ENCODE measurements at places on chromosomes 6 and 20.

DNA sequence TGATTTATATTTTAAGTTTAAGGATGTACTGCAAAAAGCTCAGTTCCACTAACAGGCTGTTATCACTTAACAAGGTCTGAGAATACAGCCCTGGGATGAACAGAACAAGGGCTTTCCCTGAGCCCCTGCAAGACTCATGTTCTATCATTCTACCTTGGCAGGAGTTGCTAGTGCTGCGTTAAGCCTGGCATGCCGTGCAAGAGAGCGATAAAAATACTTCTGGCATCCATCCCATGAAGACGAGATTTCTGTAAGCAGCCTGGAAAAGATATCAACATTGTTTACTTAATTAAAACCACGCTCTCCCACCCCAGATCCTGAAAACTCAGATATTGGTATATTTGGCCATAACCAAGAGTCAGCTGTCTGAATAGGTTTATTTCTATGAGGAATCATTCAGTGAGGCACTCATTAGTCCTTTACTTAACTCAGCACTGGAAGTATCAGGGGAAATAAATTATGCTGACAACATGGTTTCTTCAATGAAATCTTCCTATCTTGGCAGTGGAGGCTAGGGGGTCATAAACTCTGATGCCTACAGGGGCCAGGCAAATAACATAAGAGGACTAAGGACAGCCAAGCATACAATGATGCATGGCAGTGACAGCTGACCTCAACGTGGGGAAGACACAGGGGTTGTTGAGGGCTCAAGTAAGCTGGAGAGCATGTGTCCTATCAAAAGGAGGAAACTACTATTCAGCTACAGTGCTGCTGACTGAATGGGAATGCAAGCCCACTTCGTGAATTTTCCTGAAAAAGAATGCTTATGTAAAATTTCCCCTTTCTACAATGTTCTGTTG lies 37.6 kb upstream of the LYRM2 start:
- DNase-seq = no peak

DNA sequence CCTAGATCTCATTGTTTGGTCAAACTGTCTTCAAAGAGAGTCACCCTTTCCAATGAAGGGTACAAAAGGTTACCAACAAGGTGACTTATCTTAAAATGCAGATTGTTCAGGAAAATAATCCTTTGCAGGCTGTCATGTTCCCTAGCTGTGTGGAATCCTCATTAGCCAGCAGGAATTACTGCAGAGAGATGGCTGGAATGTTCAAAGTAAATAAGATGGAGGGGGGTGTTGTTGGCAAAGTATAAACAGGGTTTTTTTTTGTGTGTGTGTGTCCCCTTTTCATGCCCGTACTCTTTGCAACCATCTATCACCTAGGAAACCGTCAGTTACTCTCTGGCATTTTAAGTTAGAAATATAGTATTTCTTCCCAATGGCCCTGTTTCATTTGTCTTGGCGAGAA lies 6.5 kb downstream of the NEDD9 start:
- no peak for DNase-seq

GRCh38 chr6:37731888-37732287 lies 34.2 kb upstream of the MDGA1 start:
- peak; percentile 40 for DNase-seq

- no peak for DNase-seq
These were observed 85.2 kb downstream of the PLEKHG1 start for GRCh38 chr6:150684714-150685459.

GRCh38 chr6:45371924-45372573 lies 5.7 kb downstream of the SUPT3H start:
- DNase-seq = no peak

DNA sequence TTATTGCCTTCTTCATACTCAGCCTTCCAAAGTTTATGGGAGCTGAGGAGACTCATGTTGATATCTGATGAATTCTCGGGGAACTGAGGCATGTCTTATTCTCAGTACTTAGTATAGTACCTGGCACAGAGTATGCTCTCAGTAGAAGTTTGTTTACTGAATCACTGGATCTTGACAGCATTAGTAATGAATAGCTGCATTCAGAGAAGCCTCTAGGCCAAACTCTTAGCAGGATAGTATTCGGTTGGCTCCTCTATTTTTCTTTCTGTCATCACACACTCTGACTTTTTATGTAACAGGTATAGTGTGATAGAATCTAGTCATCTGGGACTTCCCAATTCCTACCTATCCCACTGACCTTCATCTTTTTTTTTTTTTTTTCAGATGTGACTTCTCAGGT lies 566.4 kb upstream of the MAN1A1 start:
- DNase-seq = no peak

- DNase-seq = no peak
These were observed 76.0 kb downstream of the MAP7 start for GRCh38 chr6:136474241-136474640.

- DNase-seq = no peak
These were observed 620.9 kb downstream of the PHF3 start for GRCh38 chr6:64256483-64256882.

DNA sequence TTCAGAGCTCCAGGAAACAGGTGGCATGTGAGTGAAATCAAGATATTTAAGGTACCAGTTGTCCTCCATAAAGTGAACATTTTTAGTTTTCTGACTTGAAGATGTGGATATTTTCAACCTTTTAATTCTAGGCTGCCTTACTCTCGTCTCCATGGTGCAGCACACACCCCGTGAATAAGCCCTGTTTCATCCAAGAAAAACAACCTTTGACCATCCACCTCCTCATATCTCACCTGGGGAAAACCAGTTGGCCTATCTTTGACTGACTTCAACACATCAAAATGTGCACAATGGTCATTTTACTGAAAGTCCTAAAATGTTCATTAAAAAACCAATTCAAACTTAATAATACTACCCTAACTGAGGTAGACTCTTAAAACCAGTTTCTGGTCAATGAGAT lies 73.8 kb upstream of the CD2AP start:
- DNase-seq = no peak

GRCh38 chr20:51396365-51396909 lies 146.1 kb downstream of the NFATC2 start:
- no peak for DNase-seq

DNA sequence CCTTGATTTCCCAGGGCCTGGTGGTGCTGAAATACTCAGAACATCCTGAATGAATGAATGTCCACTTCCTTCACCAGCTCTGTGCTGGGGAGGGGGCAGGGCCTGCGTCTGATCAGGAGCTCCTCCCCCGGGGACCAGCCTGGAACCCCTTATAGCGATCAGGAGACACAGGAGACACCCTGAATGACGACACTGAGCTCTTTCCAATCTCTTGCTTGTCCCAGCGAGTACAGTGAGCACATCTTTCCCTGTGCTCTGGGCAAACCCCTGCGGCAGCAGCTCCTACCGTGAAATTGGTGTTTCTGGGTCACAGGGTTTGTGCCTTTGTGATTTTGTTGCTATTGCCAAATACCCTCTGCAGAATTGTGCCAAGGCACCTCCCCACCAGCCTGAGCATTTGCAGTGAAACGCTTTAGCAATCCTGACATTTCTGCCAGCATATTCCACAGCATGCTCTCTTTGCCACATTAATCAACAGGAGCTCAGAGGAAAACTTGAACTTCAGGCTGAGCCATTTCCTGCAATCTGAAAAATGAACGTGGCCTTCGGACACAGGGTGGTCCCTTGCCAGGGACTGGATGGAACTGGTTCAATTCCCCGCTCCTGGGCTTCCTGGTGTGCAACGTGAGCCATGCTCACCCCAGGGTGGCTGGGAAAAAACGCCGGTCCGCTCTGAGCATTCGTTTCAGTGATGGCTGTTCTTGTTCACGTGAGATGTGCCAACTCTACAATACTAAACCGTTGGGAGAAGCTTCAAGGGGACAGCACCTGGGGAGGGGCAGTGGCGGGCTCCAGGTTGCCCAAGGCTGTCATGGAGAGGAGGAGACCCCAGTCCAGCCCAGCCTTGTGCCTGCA lies 23.1 kb upstream of the MRGBP start:
- DNase-seq = no peak

DNA sequence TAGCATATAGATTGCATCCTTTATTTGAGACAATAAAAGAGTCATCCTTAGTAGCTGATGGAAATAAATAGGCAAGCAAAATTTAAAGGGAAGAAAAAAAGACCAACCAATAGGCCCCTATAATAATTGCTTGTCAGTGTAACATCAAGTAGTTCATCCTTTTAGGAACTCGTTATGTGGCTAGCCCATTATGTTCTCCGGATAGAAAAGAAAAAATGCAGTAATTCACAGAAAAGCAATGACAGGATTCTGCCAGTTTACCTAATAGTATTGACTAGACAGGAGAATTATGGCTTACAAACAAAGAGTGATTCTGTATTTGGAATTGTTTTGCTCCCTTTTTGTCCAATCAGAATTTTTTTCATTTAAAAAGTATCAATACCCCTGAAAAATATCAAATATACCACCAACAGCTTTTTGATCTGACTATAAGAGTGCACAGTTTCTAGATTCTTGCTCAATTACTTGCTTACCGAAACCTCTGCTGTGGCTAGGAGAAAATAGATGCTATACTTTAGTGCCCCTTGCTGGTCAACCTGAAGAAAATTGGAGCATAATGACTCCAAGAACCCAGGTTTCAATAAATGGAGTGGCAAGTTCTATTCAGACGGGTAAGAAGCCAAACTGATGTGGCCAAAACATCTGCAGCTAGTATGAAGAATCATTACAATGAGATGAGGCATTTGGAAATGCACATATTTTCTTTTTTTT lies 91.5 kb upstream of the SASH1 start:
- peak; percentile 5 for DNase-seq

- no peak for DNase-seq
These were observed 331.2 kb downstream of the QKI start for GRCh38 chr6:163745536-163746400.

DNA sequence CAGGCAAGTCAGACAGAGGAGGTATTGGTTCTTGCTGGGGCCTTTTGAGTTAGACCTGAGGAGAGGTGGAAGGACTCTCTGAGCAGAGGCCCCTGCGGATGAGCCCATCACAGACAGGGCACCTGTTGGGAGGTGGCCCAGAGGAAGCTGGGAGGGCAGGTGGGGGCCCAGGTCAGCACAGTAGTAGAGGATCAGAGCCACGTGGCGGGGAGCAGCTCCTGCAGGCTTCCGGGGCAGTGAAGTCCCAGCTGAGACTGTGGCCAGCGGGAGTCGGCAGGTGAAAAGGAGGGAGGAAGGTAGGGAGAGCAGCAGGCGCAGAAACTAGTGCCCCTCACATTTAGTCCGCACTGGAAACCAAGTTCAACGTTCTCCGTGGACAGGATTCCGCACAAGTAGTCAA lies 61.8 kb downstream of the RSPH3 start:
- no peak for DNase-seq

GRCh38 chr20:4484379-4484997 lies 237.2 kb upstream of the PRND start:
- no peak for DNase-seq

DNA sequence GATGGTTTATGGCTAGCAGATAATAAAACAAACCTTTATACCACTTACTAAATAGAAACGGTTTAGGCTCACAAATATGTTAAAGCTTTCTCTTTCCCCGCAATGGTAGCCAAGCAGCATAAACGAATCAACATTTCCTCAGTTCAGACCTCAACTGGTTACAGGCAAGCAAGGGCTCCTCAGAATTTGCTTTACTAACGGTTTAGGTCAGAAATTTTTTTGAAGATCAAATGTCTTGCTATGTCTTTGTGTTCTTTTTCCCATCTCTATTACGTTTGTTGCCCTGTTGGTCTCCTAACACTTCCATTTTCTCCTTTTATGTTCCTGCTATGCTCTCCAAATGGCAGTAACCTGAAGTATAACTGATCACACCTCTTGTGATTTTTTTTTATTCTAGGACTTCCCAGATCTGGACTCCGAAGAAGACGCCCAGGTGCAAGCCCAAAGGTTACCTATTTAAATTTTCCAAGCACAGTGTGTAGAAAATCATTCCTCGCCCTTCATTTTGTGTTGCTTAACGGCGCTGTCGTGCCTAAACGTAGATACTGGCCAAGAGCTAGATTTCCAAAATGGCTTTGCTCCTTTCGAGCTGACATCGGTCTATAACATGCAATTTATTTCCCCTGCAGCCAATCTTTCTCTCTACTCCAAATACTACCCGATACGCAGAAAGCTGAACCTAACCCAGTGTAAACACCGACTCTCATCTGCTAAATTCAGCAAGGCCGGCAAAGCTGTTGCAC lies 717 bp upstream of the ASF1A start:
- peak; percentile 86 for DNase-seq

DNA sequence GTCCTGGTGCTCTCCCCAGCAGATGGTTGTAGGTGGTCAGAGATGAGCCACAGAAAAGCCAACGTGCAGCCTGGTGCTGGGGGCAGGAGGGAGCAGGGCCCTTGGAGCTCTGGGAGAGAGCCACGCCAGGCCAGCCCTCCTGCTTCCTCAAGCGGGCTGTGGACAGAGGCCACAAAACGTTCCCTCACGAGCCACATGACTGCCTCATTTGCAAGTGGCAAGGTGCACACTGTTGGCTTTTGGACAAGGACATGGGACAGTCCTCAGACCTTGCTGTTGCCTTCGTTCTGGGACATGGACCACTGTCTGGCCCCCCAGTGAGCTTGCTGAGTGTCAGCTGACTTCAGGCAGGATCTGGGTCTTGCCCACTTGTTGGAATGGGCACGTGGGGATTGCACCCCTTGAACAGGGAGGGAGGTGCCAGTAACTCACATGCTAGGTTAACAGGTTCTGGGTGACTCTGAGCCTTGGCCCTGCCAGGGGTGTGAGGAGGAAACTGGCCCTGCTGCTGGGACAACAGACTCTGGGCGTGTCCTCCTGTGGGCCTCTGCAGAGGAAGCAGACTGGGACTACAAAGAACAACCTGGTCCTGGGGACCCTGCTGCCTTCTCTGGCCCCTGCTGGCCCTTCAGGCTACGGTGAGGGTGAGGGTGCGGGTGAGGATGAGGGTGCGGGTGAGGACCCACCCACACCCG lies 2.6 kb downstream of the SLCO4A1 start:
- no peak for DNase-seq

DNA sequence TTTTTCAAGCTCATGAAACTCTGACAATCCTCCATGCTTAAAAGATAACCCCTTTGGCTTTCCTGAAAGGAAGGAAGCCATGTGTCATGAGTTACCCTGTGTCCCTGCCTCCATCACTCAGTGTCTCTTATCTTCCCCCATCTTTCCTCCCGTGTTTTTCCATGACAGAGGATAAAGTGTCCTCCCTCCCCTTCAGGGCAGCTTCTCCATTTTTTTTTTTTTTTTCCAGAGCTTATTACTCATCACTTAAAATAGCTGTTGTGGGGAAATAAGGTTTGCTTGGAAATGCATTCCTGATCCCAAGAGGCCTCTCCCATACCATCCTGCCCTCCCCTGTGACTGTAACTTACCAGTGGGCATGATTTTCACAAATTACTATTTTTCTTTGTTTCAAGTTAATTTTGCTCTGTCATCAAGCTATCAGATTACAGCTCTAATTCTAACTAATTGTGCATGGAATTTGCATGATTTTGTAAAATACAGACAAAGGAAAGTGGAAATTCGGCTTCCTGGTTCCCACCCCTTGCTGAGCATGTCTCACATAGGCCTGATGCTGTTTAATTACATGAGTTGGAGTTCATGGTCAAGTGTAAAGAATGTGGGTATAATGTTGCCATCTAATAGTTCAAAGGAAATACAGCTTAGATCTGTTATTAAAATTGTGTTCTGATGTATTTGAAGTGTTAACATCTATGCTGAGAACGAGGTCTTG lies 614.5 kb upstream of the FLRT3 start:
- no peak for DNase-seq

Measured in erythroblast (primary cell).